ENCODE measurements at places on chromosomes 12 and 14.

DNA sequence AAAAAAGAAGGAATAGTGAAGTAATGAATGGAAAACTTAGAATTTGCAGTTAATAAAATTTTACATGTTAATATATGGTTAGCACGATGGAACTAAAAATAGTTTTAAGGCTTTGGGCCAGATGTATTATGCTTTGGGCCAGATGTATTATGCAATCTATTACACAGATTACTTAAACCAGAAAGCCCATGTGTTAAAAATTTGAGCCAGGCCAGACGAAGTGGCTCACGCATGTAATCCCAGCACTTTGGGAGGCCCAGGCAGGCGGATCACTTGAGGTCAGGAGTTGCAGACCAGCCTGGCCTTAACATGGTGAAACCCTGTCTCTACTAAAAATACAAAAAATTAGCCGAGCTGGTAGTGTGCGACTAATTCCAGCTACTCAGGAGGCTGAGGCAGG, 17.2 kb downstream of the IFT81 start:
- DNase-seq: no peak

DNA sequence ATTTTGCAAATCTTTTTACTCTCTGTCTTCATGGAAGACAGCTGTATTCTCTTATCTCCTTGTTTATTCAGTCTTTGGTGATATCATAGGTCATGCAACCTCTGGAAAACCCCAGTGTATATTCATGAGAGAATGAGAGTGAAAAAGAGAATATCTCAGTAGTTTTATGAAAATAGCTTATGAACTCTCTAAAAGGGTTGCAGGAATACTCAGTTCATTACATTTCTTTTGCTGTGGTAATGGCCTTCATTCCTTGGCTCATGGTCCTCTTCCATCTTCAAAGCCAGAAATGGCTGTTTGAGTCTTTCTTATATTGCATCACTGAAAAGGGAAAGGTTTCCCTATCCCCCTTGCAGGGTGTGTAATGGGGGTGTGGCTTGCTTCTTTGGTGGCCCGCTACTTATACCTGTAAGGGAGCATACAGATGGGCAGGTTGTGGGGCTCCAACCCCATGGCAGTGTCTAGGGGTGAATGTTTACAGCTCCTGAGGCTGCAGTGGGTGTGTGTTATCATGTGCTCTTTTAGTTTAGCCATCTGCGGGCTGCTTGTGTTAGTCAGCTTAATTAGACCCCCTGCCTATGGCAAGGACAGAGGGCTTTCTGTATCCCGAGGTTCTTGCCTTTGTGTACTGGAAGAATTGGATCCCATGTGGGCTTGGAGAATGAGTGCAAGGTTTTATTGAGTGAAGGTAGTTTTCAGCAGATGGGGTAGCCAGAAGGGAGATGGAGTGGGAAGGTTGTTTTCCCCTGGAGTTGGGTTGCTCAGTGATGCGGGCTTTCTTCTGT, 150.2 kb downstream of the CCDC91 start:
- no peak for DNase-seq

- peak; percentile 85 for DNase-seq
Observed at GRCh38 chr12:91009319-91009950, 4.7 kb upstream of the EPYC start.

DNA sequence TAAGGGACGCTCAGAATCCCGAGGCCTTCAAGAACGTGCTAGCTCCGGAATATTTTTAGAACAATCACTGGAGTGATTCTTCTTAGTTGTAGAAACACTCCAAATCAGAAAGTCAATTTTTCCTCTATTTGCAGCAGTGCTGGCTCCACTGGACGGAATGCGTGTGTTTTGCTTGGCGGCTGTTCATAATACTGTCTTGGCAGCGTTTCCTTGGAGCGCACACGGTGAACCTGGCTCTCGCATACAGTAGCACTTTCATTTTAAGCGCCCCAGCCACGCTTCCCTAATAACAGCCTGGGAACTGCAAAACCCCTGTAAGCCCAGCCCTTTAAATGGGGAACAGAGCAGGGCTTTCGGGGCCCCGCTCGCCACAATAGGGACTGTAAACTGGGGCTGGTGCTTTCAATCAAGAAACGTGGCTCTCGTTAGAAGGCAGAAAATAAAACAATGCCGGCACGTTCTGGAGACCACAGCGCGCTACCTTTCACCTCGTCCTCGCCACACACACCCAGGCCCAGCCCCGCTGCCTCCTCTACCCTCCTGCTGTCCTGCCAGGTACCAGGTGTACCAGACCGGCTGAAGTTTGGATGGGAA, 79.9 kb downstream of the BCL11B start:
- peak; percentile 50 for DNase-seq

GRCh38 chr14:92644171-92644969, 104.1 kb downstream of the LGMN start:
- DNase-seq: peak; percentile 78

All from renal cortical epithelial cell (primary cell).